ENCODE measurements at places on chromosomes 13 and 19. TPM values are rescaled to one million over a fixed set of nuclear protein-coding genes. Genes with fewer than 3 reads are reported as not detected.

SIGLEC12 gene
- not detected for total RNA-seq

DNA sequence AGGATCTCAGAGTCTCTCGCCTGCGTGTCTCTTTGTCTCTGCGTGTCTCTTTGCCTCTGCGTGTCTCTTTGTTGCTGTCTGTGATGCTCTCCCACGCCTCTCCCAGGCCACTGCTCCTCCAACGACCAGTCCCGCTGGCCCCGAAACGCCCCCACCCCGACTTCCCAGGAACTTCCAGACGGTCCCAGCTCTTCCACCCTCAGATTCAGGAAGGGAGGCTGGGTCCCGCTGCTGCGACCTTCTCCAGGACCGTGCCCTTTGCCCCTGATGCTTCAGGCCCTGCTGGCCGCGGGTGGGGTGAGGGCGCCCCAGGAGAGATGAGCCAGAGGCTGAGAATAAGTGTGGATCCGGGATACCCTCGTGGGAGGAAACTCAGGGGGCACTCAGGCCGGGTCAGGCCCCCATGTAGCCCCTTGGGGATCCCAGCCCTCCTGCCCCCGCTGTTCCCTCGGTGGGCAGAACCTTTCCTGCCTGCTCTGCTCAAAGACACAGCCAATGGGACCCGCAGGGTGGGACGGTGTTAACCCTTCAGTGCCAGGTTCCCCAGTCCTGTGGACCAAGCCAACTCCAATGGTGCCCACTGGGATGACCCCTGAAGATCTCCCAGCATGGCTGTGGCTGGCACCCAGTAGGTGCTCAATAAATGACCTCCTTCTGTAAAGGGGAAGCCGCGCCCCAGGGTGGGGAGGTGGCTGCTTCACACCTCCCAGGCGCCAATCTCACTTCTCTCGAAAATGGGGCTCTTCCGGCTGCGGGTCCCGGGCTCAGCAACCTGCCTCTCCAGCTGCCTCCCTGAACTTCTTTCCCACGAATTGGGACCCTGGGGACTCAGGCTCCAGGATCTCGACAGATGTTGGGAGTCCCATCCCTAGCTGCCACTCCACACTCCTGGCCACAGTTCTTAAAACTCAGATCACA is 1.5 kb upstream of the S1PR5 start:
- no peak for DNase-seq

GRCh38 chr13:33312150-33312860 is 26.8 kb upstream of the STARD13 start:
- no peak for DNase-seq

DNA sequence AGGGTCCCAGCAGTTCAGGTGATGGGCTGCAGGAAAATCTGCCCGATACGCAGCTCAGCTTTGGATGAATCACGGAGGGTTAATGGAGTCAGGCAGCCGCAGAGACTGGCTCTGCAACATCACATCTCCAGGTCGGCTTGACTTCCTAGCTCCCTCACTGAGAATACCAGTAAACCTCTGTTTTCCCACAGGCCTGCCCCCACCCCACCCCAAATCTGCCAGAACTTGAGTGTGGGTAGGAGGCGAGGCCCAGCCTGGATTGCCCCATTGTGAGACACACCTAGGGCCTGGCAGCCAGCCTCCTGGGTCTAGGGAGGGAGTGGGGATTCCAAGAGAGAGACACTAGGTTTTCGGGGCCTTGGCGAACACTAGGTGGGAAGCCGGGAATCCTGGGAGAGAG is 3.7 kb upstream of the KRTDAP start:
- no peak for DNase-seq

- DNase-seq: no peak
Measured at GRCh38 chr19:53466726-53467484, 628 bp upstream of the ZNF813 start.

DNA sequence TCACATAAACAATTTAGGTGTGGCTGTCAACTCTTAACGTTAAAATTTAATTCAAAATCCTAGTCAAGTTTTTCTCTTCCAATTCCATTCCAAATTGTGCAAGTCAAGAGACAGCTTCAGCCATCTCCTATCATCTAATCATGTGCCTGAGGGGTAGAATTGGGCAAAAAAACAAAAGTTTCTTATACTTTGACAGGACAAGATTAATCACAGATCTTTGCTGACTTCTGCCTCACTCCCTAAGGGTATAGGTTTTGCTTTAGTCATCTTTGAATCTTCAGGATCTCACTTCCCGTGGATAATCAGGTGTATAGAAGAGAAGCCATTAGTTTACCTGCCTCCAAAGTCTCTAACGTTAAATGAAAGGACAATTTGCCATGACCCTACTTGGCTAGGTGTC is 24.6 kb downstream of the RNF17 start:
- no peak for DNase-seq

DNA sequence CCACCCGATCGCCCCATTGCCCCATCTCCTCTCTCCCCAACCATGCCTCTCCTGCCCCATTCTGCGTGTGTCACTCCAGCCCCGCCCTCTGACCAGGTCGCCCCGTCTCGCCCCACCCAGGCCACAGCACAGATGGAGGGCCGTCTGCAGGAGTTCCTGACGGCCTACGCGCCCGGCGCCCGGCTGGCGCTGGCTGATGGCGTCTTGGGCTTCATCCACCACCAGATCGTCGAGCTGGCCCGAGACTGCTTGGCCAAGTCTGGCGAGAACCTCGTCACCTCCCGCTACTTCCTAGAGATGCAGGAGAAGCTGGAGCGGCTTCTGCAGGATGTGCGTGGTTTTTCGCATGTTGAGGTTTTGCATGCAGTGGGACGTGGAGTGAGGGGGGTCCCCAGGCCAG is 26.2 kb downstream of the MAST3 start:
- DNase-seq: no peak

GRCh38 chr13:68676513-68677115 is 1431.0 kb upstream of the ATXN8OS start:
- no peak for DNase-seq
